ENCODE measurements at places on chromosomes 5 and 9.

DNA sequence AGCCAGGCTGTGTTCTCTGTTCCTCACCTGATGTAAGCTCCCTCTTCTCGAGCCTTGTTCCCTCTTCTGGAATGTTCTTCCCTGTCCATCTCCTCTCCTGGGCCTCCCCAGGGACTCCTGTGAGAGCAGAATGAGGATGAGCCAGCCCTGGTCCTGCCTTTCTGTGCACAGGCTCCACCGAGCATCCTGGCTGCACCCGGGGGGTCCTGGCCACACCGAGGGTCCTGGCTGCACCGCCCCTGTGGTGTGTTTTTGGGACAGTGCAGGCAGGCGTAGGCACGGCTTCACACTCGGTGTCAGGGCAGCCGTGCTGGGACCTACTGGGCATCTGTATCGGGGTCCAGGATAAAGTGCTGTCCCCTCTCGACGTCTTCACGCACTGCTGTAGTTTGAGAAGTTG, 17.8 kb downstream of the FBXW5 start:
- DNase-seq, result no peak

DNA sequence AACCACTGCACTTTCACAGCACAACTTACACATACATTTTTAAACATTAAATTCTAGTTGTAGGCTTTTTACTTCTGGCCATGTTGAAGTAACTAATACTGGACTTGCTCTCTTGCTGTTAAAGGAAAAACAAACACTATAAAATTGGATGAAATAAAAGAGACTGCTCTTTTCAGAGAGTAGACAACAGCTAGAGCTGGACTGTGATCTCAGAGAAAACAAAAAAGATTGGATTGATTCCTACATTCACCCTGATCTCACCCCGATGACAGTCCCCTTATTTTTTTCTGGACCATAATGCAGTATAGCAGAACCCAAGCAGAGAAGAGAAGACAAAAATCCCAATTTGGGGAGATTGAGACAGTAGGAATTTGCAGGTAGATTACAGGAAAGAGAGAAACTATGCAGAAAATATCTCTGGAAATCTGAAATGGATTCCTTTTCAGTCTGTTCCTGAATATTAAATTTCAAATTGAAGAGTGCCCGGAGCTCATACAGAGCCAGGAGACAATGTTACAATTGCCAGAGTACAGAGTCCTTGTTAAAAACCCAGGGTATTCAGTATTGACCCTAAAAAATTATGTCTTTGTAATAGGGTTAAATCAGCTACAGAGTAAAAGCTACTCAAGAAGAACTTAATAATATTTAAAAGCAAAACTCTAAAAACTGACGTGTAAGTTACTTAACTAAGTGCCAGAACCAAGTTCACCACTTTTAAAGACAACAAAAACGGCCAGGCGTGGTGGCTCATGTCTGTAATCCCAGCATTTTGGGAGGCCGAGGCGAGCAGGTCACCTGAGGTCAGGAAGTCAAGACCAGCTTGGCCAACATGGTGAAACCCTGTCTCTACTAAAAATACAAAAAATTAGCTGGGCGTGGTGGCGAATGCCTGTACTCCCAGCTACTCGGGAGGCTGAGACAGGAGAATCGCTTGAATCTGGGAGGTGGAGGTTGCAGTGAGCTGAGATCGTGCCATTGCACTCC, 208.6 kb downstream of the MPDZ start:
- DNase-seq, result no peak

DNA sequence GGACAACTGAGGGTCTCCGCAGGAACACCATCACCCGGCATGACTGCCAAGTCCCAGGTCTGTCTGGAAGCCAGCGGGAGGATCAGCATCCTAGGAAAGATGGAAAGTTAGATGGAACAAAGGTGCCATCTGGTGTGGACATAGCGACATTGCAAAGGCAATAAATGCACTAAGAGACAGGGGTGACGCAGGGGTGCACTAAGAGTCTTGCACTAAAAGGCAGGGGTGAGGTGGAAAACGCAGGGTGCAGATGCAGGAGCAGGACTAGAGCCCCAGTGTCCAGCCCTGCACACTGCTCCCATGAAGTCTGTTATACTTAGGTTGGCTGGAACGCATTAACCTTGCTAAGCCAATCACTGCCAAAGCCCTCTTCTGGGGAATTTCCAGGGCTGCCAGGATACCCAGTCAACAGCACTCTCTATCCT, 15.5 kb downstream of the ATOX1 start:
- DNase-seq, result no peak

GRCh38 chr9:86732514-86733171, 214.7 kb downstream of the GAS1 start:
- DNase-seq, result no peak

- DNase-seq, result no peak
Measured at GRCh38 chr9:130599625-130600024, 20.2 kb downstream of the FUBP3 start.

DNA sequence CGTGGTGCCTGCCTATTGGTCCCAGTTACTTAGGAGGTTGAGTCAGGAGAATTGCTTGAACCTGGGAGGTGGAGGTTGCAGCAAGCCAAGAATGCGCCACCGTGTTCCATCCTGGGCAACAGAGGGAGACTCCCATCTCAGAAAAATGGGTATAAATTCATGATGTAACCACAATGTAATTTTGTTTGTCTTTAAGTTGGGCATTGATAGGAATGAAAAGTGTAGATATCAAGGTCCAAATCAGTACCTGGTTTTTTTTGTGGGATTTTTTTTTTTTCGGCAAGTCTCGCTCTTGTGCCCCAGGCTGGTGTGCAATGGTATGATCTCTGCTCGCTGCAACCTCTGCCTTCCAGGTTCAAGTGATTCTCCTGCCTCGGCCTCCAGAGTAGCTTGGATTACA, 7.4 kb downstream of the NPM1 start:
- no peak for DNase-seq

GRCh38 chr5:14054111-14054854, 88.9 kb upstream of the TRIO start:
- no peak for DNase-seq

- no peak for DNase-seq
Measured at GRCh38 chr9:77420641-77421040, 227.5 kb downstream of the GNA14 start.

DNA sequence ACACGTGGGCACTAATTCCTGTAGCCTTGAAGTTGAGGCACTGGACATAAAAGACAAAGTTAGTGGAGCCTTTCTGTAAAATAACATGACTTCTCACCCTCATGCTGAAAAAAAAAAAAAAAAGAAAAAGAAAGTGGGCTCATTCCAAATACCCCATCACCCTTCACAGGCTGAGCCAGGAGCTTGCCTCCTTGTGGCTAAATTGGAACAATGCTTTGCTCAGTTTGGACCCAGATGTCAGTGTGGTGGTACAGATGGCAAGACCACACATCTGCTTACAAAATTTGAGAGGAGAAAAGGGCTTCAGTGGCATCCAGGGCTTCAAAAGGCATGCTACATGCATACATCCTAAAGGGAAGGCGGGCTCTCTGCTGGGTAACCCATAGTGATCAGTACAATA, 342.8 kb downstream of the EBF1 start:
- DNase-seq, result no peak

GRCh38 chr9:90521811-90522570, 120.6 kb downstream of the DIRAS2 start:
- DNase-seq, result no peak

DNA sequence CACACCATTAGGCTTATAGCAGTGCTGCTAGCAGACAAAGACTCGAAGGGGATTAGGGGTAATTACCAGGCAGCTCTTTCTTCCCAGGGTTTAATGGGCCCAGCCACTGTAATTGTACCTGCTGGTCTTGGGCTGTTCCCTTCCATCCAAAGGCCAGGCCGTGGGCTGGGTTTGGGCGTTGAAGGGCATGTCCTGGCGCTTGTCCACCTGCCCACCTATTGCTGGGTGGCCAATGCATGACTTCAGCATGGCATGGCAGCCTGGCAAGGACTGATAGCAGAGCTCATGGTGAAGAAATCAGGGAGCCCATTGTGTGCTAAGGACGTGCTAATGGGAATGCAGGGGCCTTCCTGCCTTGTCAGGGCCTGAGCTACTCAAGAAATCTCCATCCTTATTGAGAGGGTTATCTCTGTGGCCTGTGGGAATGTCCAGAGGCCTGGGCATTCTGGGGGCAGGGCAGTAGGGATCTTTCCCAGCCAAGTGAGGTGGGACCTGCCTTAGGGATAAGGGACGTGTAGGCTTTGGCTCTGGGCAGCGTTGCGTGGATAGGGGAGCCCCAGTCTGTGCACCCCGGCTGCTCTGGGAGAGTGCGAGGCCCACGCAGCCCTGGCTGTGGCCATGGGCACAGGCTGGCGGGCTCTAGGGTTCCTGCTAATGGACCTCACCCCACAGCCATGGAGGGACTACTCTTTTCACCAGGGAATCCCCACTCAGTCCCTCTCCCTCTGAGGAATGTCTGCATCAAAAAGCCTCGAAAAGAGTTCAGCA, 116.1 kb upstream of the PITX1 start:
- DNase-seq, result no peak

GRCh38 chr9:37675661-37676060, 24.9 kb downstream of the FRMPD1 start:
- no peak for DNase-seq
